ENCODE measurements at places on chromosomes 2 and 18.
A peak's percentile ranks its signal among the peaks of the same experiment; 100 is the strongest.

DNA sequence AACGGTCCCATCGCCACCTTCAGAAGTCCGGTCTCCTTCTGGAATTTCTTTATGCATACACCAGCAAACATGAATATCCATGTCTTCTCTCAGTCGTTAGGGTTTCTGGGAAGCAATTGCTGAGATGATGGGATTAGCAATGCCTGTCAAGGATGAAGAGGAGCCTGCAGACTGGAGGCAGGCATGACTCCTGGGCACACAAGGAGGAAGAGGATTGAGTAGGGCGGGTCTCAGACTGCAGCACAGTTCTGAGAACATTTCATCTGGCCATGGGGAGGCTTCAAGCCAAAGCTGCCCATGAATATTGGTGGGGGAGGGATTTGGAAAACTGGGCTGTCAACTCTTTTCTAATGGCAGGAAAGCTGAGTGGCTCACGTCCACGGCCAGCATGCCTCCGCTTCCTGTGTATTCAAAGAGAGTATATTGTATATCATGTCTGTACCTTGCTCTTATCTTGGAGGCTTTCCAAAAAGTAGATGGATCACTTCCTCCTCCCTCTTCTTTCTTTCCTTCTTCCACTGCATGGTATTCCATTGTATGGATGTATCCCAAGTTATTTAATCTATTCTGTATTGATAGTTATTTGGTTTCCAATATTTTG, 24.5 kb downstream of the MC2R start:
- DNase-seq = no peak

DNA sequence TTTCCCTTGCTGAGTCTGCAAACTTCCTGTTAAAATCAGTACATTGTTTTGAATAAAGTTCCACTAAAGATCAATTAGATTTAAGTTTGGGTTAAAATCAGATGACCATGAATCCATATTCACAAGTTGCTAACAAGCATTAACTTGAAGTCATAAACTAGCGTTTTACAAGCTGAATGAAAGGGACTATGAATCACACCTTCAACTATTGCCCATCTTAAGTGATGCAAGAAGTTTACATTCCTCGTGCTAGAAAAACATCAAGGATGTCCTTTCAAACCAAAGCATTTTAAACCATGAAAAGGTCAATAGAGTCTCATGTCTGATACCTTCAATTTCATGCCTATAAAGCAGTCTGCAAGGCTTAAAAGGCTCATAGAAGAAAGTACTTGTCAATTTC, 257.2 kb upstream of the SYT4 start:
- DNase-seq = no peak

GRCh38 chr2:45728458-45728942, 77.0 kb downstream of the PRKCE start:
- no peak for DNase-seq

- DNase-seq = no peak
Measured at GRCh38 chr18:48806551-48807261, 144.1 kb downstream of the SMAD7 start.

GRCh38 chr2:67564076-67564475, 166.9 kb downstream of the ETAA1 start:
- DNase-seq = no peak

DNA sequence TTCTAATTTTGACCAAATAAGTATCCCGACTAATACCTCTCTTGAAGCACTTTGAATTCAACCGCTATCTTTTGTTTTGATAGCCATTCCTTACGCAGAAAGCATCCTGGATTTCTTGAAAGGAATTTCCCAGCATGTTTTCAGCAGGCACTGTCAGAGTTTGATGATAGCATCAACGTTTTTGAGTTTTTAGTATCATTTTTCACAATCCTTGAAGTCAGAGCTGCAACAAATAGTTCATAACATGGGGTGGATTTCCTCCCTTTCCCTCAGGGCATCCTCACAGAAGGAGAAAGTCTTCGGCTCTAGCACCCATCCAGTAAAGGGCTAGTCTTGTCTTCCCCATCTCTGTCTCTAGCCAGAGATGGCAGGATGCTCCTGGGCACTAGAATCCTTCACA, 46.2 kb downstream of the ANKRD44 start:
- DNase-seq = no peak

GRCh38 chr2:119465687-119466086, 34.0 kb downstream of the TMEM37 start:
- no peak for DNase-seq

DNA sequence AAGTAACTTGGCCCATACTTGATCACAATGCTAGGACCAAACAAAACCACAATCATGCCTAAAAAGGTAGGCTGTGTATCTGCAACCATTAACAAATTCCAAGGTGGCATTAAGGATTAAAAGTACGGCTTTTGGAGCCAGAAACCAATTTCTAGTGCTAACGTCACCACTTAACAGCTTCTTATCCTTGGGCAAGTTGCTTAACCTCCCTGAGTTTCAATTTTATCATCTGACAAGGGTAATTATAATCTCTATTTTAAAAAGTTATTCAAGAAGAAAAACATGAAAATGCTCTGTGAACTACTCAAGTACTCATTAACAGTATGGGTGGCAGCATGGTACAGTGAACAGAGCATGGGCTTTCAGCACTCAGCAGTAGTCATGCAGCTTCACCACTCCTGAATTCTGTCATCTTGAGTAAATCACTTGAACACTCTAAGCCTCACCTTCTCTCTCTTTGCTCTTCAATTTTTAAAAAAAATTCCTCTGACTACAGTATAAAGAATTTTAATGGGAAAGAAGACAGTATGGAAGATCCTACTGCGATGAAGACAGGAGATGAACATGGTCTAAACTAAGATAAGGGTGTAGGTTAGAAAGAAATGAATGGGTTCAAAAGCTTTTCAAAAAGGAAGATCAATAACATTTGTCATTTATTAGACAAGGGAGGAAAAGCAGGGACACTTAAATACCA, 69.2 kb downstream of the SS18 start:
- no peak for DNase-seq

GRCh38 chr18:2515908-2516625, 55.2 kb downstream of the METTL4 start:
- DNase-seq = peak; percentile 97
